Activated CD4-positive, alpha-beta T cell treated with anti-CD3 and anti-CD28 coated beads, Interleukin-2, amount 50 U/mL, for 24 hours (primary cell): ENCODE measurements at places on chromosomes 7 and 10.

- DNase-seq: no peak
Observed at GRCh38 chr7:3995187-3995586, 686.9 kb upstream of the FOXK1 start.

GRCh38 chr10:78782441-78782840 is 286.3 kb upstream of the ZMIZ1 start:
- no peak for DNase-seq

- DNase-seq: no peak
Observed at GRCh38 chr10:5633166-5633749, 33.1 kb downstream of the ASB13 start.

DNA sequence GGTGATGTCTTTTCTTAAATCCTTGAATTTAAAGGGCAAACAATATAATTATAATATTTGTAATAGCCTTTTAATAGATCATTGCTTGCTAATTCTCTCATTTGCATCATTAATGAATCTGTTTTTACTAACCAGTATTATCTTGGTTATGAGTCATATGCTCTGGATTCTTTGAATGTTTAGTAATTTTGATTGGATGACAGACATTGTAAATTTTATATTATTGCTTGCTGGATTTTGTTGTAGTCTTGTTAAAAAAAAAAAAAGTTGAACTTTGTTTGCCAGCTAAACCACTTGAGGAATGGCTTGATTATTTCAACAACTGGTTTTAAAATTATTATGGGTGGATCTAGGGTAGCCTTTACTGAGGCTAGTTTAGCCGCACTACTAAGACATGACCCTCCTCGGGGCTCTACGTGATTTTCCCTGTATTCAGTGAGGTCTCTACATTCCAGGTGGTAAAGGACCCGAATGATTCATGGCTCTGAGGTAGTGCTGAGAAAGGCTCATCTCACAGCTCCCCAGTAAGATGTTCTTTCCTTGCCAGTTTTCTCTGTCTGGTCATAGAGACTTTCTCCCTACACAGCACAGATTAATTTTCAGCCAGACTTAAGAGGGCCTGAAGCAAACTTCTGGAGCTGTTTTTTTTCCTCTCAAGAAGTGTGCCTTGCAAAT is 8.5 kb downstream of the C10orf90 start:
- DNase-seq: no peak

- no peak for DNase-seq
Observed at GRCh38 chr7:7475601-7476000, 60.1 kb downstream of the COL28A1 start.

DNA sequence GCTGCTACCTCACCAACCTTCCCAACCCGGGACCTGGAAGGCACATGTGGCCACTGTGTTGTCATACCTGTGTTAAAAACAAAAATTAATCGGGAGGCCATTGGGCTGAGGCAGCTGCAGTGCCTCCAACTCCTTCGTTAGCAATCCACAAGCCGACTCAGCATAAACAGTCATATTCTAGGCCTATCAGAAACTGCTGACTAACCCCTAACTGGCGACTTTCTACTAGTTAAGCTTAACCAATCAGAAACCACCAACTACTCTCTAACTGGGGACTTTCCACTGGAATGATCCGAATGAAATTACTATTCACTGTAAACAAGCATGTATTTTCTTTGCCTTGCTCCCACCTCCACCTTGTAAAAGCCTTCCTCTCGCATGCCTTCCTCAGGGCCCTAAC is 14.1 kb upstream of the TMEM72 start:
- no peak for DNase-seq

GRCh38 chr10:8058274-8059111 is 4.0 kb downstream of the GATA3 start:
- no peak for DNase-seq

DNA sequence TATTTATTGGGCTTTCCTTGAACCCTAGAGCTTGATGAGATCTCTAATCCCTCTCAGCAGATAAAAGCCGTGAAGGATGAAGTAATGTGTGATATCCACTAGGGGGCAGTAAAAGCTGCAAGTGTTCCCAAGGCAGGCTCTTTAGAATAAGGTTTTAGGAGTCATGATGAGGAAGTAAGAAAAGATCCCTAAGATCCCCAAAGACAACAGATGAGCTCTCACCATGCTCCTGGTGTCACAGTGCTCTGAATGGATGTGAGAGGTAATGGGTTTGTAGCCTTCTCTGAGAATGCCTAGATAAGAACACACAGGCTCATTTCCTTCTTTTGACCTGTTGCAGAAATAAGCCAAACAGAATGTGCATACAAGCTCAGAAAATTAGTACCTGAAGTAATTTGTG is 70.4 kb upstream of the ITPRID1 start:
- no peak for DNase-seq

DNA sequence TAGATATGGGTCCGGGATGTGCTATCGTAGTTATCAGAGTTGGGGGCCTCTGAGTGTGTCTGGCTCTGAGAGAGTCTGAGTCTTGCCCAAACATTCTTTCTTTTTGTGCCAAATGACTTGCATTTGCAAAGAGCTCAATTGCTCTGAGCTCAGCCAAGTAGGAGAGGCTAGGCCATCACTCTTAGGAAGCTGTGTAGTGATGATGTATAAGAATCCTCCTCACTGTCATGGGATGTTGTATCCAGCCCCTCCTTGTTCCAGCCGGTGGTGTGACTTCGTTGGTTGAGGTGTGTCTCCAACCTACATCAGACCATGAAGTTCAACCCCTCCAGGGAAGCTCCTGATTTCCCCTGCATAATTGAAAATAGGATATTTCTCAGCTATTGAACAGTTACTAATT is 97.5 kb upstream of the NPS start:
- no peak for DNase-seq

DNA sequence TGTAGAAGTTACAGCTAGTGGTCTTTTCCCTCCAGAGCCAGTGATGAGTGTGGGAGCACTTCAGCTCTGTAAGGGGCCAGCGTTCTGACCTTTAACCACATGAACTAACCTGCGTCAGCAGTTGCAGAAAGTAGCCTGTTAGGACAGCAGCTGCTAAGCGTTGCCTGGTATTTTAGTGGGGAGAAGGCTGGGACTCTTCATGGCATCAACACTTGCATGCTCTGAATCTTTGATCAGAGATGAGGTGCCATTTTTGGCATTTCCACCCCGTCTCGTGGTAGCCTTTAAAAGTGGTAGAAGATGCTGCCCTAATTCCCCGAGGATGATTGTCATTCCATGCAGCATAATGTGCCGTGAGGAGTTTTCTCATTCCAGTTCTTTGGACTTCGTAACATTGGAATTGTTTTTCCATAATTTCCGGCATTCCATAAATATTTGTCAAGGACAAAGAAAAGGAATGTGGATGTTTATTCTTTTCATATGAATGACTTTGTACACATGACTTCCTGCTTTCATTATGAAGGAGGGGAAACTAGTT is 92.2 kb downstream of the AVL9 start:
- no peak for DNase-seq

GRCh38 chr7:81081616-81082015 is 162.8 kb upstream of the SEMA3C start:
- no peak for DNase-seq
